ENCODE measurements at places on chromosomes 6 and 20.
A peak's percentile ranks its signal among the peaks of the same experiment; 100 is the strongest.

- DNase-seq = no peak
Observed at GRCh38 chr6:34772940-34773339, 15.6 kb downstream of the SNRPC start.

GRCh38 chr6:46378161-46378881 lies 112.9 kb downstream of the RCAN2 start:
- DNase-seq = no peak

DNA sequence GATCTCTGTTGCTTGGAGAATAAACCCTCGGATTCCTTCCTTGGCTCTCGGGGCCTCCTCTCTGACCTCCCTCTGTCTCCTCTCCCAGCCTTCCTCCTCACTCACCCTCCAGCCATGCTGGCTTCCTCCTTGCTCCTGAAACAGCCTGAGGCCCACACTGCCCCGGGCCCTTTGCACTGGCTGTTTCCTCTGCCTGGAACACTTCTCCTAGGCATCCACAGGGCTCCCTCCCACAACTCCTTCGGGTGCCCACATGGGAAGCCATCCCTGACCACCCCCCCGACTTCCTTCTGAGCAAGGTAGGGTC lies 87.7 kb downstream of the CEBPB start:
- DNase-seq = no peak

GRCh38 chr6:44074439-44074812 lies 52.8 kb downstream of the MRPL14 start:
- DNase-seq = peak; percentile 90

DNA sequence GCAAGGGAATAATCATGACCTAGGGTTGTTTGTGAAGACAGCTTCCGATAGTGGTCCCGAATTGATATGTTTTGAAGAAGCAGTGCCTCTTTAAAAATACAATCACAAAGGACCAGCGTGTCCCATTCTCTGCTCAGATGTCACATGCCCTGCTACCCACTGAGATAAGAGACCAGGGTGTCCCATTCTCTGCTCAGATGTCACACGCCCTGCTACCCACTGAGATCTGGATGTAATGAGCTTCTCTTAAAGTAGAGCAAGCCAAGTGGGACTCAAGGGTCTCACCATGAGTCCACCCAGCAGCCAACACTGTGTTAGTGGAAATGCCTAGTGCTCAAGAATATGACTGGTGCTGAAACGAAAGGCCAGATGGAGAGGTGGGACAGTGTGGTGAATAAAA lies 22.2 kb downstream of the RIN2 start:
- DNase-seq = no peak

GRCh38 chr20:40488401-40488800 lies 200.6 kb downstream of the MAFB start:
- DNase-seq = no peak

DNA sequence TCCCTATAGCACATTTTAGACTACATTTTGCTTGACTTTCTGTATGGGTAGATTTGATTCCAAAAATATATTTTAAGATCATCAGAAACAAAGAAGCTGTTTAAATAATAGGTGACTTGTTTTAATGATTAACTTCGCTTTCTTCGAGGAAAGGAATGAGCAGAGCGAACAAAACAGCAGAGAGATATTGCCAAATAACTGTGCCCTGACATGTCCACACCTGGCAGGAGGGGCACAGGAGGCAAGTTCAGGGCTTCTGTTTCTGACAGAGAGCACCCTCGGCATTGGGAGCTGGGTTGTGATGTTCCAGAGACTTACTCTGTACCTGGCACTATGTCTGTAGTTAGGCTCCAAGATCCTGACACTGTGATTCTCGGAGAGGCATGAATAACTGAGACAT lies 155.7 kb upstream of the SASH1 start:
- no peak for DNase-seq

- DNase-seq = no peak
Observed at GRCh38 chr20:38350879-38351775, 4.8 kb downstream of the LBP start.

Measured in left hindlimb (tissue), 1 donor.